GM20000 (cell line): ENCODE measurements at places on chromosomes 7 and 10.
A peak's percentile ranks its signal among the peaks of the same experiment; 100 is the strongest.

GRCh38 chr10:72637398-72637857, 11.5 kb upstream of the MICU1 start:
- DNase-seq, result peak; percentile 41

DNA sequence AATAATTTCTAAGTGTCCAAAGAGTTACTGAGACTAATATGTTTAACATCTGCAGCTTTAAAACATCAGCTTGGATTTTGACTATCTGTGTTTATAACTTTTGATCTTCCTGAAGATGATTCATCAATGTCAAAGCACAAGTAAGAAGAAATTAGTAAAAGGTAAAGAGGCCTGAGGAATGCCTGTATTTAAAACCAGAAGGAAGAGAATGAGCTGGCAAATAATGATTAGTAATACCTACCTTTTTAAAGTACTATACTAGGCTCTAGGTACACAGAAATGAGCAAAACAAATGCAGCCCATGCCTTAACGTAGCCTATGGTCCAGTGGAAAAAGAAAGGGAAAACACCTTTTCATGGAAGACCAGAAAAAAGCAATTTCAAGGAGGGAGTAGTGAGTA, 158.0 kb downstream of the KCND2 start:
- no peak for DNase-seq

GRCh38 chr7:27973625-27974024, 207.0 kb downstream of the JAZF1 start:
- DNase-seq, result no peak

GRCh38 chr10:34607894-34608293, 207.2 kb downstream of the PARD3 start:
- no peak for DNase-seq

DNA sequence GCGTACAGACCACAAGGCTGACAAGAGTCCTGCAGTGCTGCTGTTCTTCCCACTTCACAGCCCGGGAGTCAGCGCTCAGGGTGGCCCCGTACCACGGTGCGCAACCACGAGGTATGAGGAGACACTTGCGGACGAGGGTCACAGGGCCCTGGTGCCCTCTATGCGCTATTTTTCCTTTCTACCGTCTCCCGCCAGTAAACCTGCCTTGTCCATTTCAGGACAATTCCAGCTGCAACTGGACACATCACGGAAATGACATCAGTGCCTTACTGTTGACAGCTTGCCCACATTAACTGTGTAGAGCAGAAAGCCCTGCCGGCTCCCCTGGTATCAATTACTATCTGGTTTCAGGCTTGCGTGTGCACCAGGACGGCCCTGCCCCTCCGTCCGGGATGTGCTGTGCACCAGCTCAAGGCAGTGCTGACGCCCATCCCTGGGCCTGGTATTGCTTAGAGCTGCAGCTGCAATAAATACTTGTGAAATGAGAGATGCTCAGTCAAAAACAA, 65.1 kb downstream of the ZRANB1 start:
- DNase-seq, result no peak

- no peak for DNase-seq
These were observed 592.5 kb downstream of the TYW1 start for GRCh38 chr7:67589183-67589582.

GRCh38 chr10:123897146-123897545, 5.5 kb upstream of the CPXM2 start:
- no peak for DNase-seq

GRCh38 chr10:48682265-48682664, 2.4 kb upstream of the WDFY4 start:
- no peak for DNase-seq

DNA sequence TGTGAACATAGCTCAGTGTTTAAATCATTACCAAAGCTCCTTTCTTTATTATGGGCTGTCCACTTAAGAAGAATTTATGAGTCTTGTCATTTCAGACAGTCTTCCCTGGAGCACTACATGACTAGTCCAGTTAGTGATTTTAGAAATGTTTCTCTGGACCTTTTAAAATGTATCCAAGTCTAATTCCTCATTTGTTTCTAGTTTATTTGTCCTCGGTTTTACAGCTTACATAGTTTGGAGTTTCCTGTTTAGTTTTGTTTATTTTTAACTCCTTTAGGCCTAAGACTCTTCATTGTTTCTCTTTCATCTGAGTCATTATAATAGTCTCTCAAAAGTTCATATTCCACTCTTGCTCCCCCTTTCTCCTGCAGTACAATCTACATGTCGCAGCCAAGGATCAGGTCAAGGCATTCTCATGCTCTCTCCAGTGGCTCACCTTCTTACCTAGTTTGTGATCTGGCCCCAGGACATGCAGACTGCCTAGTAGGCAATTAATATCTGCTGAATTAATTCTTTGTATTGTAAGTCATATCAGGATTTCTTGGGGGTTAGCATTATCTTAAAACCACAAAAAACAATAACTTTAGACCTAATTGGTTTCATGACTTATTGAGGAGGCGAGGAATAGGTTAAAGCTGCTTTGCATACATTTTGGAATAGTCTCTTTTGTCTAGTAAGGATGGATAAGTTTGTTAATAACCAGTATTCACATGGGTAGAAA, 93.8 kb downstream of the MAPK8 start:
- DNase-seq, result no peak

DNA sequence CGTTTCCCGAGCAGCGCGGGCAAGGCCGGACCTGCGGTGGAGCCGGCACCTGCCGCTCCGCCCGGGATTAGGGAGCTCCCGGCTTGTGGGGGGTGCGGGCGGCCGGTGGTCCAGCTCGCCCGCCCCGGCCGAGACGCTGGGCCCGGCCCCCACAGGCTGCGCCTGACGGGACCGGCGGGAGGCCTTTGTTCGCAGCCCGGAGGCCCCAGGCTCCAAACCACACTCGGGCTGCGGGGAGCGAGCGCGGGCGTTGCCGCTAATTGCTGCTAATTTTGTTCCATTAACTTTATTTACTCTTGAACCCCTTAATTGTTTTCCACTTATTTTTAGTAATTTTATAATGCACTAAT, 9.6 kb downstream of the UNCX start:
- no peak for DNase-seq

- peak; percentile 49 for DNase-seq
These were observed 25.3 kb downstream of the DNMBP start for GRCh38 chr10:99984211-99985034.

- DNase-seq, result no peak
These were observed 348.6 kb upstream of the ZNF32 start for GRCh38 chr10:43997330-43997729.

DNA sequence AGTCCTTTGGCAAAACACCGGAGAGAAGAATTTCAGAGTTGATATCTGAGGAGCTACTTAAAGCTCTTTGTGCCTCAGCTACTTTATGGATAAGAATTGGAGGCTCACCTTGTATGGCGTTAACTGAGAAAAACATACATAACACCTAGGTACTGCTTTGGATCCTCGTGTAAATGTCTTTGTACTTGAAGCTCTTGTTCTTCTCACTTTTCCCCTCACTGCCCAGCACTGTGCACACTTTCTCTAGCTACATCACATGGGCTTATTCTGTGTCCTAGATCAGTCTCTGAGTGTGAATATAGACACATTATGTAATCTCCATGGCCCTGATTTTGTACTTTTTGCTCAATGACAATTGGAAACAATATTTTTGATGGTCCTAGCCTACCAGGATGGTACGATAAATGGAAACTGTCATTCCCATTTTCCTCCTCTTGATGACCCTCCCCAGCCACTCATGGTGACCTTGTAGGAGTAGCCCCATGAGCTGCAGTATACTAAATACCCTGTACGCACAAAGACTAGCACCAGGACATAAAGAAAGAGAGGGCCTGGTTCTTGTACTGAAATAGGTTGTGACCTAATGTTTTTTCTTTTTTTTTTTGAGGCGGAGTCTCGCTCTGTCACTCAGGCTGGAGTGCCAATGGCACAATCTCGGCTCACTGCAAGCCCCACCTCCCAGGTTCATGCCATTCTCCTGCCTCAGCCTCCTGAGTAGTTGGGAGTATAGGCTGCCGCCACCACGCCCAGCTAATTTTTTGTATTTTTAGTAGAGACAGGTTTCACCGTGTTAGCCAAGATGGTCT, 22.1 kb downstream of the STAMBPL1 start:
- no peak for DNase-seq

- DNase-seq, result no peak
These were observed 176.6 kb upstream of the SP4 start for GRCh38 chr7:21251151-21251800.

DNA sequence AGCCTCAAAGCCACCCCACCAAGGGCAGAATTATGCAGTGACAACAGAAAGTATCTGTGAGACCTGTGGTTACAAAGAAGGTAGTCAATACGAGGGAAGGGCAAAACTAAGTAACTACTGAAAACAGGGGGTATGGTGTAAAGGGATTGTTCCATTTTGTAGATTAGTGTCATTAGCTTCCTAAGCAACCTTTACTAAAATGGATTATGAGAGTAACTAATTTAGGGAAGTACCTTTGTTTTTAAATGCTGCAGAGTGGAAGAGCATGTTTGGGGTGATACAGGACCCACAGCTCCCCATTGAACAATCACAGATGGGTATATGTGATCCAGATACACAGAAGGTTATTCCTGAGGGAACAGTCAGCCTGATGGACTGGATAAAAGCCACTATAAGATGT, 51.3 kb upstream of the TAC1 start:
- DNase-seq, result no peak

DNA sequence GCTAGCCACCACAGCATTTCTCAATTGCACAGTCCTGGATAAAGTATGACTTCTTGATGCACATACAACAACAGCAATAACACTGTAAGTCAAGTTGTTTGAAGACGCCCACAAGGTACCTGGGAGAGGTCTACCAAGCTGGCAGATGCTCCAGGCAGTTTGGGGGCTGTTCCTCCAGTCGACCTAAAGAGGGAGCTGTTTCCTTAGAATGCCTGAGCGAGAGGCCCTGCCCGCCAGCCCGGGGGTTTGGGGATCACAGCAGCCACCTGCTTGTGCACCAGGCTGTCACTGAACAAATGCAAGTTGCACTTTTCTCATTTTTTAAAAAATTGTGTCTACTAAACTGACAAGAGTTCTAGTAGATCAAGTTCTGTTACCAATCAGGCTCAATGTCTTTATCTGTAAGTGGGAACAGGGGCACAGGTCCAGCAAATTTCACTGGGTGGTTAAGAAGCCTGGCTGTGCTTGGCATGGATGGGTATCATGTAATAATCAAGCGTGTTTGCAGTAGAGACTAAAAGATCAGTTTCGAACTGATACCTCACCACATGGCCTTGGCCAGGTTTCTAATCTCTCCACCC, 193.8 kb upstream of the ADO start:
- peak; percentile 87 for DNase-seq

GRCh38 chr10:129253865-129254179, 213.2 kb upstream of the MGMT start:
- DNase-seq, result no peak

DNA sequence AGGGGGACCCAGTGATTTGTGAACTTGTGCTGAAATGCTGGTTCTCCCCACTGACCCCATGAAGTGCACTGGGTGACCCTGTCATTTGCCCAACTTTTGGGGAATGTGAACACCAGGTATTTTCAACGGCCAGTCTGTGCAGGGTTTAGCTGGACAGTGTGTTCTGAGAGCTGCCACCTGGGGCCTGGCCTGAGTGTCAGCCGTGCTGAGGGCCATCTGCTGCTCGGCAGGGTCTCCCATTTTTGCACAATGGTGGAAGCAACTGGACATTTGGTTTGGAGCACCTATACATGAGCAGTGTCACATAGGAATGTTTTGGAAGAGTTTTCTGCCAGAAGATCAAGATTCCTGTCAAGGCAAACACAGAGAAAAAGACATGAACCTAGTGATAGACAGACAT, 5.2 kb downstream of the CHN2 start:
- DNase-seq, result no peak

- no peak for DNase-seq
These were observed 17.0 kb downstream of the BCAP29 start for GRCh38 chr7:107596881-107597581.

GRCh38 chr10:69285699-69286098, 7.4 kb downstream of the HK1 start:
- DNase-seq, result no peak

- DNase-seq, result no peak
These were observed 31.9 kb upstream of the GPR26 start for GRCh38 chr10:123634221-123634620.

GRCh38 chr10:104638861-104639589, 2.1 kb upstream of the SORCS3 start:
- peak; percentile 34 for DNase-seq

DNA sequence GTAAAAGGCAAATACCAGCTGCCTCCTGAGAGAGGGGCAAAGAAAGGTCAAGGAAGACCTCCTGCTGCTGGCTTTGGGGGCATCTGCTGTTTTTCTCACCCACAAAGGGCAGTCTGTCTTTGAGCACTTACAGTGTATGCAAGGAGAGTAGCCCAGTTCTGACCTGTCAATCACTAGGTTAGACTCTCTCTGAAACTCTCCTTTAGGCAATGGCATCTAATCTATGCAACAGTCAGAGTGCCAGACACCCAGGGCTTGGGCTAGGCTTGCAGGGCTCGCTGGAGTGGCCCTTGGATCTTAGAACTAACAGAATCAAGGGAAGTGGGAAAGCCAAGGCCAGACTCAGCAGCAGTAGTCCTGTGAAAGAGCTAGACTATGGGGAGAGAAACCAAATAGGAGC, 522.9 kb downstream of the NRG3 start:
- no peak for DNase-seq

DNA sequence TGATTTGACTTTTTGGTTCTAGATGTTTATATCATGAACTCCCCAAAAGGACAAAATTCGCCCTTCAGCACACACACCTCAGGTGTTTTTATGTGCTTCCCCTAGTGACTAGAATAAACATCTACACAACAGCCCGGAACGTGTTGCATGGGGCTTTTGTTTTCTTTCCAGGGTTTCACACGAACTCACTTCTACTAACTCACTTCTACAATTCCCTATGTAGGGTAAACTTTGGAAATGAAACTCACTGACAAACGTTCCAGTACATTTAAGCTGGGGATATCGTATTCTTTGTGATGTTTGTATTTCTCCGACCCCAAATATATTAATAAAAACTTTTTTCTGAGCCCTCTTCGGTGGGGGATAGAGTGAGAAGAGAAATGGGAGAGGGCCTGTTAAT, 1.4 kb downstream of the TRA2A start:
- peak; percentile 50 for DNase-seq

DNA sequence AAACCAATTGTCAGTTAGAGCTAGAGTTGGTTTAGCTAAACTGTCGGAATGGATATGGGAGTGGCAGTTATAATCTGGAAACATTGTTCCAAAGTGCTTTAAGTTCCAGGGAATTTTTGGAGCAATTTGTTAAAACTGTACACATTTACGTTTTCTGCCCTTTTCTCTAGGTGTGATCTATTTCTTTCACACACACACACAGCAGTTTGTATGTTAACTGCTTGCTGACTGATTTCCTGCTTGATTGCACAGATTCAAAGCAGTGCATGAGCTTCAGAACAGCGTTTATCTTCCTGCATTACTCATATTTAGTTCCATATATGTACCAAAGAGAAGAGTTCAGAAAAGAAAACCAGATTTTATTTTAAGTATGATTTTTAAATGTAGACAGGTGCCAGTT, 57.9 kb downstream of the MGMT start:
- DNase-seq, result no peak
